ENCODE measurements at places on chromosomes 5 and 9.

- no peak for DNase-seq
Observed at GRCh38 chr5:142520885-142521284, 165.0 kb downstream of the FGF1 start.

DNA sequence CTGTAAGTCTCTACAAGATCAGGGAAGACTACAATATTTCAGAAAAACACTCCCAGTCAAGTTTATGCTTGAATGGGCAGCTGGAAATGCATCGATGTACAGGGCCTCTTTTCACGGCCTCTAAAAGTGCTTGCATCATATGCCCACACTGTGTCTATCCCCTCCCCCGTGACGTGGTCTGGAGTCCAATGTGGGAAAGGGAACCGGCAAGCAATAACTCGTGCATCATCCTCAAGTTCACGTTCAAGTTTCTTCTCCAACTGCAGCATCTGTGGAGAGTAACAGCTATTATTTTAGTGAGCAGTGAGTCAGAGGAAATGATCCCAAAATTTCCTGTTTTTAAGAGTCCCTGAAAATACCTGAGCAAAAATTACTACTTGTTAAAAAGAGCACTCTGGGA is 22.3 kb downstream of the ATPSCKMT start:
- DNase-seq, result no peak

DNA sequence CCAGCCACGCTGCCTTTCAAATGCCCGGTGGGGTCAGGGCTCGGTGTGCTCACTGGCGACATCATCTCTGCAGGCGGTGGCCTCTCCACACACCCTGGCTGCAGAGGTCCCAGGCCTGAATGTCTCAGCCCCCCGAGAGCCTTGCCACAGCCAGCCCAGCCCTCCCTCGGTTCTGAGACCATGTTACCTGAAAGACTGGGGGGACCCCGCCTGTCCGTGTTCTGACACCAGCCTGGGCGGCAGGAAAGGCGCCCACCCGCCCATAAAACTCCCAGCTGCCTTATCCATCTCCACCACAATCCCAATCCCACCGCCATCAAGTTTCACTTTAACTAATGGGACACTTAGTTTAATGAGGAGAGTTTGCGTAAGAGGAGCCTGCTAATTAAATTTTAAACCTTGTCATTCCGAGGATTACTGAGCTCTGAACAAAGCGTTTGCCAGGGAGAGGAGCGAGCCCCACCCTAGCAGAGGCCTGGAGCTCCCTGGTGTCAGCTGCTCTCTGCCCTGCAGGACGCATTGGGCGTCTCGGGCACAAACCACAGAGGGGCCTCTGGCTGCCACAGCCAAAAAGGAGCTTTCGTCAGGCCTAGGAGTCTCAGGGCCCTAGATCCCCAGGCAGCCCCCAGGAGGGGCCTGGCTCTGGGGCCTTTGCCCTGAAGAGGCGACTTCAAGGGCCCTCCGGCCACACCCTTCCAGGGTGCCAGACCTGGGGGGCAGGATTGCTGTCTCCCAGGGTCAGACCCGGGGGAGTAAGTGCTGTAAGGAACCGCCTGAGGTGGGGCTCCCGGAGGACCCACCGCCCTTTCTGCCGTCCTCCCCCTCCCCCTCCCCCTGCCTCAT is 15.3 kb downstream of the LHX3 start:
- DNase-seq, result peak; percentile 16

DNA sequence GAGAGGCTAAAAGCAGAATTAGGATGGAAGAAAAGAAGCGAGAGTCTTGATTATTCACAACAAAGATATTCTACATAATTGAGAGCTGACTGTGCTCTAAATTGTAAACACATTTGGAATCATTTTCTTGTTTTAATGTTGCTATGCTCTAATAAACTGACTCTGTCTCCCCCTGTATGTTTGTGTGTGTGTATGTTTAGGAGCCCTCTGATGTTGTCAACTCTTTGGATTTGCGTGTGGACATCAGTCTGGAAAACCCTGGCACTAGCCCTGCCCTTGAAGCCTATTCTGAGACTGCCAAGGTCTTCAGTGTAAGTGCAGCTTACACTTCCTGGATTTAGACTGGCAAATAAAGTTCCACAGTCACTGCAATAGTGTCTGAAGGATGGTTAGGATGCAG is 37.8 kb downstream of the MOCS2 start:
- DNase-seq, result no peak

DNA sequence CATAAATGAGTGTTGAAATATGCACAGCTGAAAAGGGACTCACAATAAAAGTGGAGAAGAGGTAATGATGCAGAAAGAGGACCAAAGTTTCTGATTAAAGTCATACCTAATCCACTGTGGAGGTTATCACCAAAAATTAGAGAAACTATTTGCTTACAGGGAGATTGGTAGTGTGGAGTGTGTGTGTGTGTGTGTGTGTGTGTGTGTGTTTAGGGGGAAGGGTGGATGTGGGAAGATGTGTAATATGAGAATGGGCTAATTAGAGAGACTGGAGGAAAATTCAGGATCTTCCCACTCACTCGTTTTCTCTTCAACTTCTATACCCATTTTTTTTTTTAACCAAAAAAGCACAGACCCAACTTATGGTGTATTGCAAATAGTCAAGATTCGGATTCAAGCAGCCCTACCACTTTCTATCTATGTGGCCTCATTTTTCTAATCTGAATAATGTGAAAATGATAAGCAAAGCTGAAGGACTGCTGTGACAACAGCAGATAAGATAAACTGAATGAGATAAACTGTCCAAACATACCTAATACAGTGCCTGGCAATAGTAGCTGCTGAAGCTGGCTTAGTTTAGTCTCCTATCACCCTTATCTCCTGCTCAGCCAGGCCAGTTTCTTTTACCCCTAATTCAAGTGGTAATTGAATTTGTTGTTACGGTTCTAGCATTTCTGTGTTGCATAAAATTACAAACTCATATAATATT is 501.1 kb downstream of the KDM4C start:
- DNase-seq, result no peak

GRCh38 chr9:36835271-36835996 is 198.6 kb downstream of the PAX5 start:
- DNase-seq, result no peak

DNA sequence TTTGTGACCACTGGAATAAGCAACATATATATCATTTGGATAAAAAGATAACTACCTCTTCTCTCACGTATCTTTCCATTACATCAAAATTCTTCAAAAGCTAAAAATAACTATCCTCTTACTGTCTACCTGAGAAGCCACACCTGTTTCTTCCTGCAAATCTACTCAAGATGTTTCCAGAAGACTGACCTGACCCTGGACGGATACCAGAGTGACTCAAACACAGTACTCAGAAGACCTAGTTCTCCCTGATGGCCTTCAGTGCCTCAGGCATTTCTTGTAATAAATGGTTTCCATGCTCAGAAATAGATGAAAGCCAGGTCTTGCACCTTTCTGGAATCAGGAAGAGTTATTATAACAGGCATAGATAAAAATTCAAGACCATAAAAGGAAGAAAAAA is 245.9 kb upstream of the PIK3R1 start:
- no peak for DNase-seq

GRCh38 chr5:7850395-7851239 is at the start of gene CFAP90:
Gene CFAP90 (minus strand): TSS chr5:7851133. CDS start chr5:7851021, 112 bp downstream.
- DNase-seq, result peak; percentile 67

DNA sequence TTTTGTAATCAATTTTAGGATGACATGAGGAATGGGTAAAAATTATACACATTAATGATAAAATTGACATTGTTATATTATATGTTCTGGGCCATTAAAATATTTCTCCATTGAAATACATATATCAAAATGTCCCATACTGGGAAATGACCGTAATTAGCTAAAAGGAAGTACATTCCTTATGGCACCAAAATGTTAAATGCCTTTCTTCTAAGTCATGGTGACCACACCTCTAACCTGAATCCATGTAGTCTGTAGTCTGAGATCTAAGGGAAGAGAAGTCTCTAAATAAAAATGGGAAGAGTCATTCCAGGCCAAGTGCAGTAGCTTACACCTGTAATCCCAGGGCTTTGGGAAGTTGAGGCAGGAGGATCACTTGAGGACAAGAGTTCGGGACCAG is 10.0 kb upstream of the GDA start:
- DNase-seq, result no peak

GRCh38 chr9:117368684-117369230 is 46.1 kb downstream of the ASTN2 start:
- DNase-seq, result no peak

DNA sequence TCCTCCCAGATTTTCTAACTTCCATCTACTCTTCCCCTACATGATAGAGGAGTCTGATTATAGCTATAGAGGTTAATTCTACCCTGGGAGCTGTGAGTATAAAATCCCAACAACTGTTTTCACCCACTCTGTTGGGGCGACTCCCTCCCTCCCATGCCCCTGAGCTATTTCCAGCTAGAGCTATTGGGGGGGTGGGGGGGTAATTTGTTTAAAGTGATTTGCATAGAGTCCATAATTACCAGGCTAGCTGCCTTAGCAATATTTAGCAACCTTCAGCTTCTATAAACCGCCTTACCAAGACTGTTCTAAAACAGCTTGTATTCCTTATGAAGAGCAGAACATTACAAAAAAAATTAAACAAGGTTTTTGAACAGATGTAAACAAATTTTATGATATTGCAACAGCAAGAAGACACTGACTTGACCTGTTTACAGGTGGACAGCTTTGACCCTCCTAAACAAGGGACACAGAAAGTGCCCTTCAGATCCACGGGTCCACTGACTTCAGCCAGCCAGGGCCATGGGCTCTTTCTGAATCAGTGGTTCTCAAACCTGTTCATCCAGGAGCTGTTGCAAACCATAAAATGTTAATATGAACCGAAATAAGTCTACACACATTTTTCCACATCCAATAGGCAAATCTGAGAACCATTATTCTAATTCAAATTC is 98.2 kb downstream of the OTULIN start:
- DNase-seq, result no peak

- DNase-seq, result no peak
Observed at GRCh38 chr5:73996151-73996755, 370.3 kb downstream of the ARHGEF28 start.

GRCh38 chr5:126837242-126837641 is 60.3 kb downstream of the LMNB1 start:
- DNase-seq, result no peak

- no peak for DNase-seq
Observed at GRCh38 chr5:72066705-72067107, 40.6 kb upstream of the MAP1B start.

DNA sequence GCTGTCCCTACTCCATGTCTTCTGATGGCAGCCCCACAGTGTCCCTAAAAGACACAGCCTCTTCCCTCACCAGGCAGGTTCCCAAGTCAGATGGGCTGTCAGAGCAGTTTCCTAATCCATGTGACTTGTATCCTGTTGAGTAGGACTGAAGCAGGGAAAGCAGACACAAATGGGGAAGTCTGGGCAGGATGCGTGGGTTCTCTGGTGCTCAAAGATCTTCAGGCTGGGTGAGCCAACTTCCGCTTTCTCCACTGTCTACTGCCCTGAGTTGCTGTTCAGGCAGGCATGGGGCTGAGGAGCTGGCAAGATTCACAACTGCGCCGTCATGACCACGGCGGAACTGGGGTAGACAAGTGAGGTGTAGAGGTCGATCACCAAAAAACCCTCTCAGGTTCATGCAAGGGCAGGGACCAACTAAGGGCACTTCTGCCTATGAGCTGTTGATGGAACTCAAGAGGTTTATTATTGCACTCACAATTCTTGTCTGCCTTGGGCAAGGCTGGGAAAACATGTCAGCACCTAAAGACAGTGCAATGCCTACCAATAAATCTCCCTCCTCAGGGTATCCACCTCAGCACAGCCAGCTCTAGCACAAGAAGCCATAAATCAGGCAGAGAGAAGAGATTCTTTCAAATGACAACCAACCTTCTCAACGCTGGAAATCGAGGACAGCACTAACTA is 83.4 kb downstream of the RAPGEF1 start:
- peak; percentile 91 for DNase-seq

DNA sequence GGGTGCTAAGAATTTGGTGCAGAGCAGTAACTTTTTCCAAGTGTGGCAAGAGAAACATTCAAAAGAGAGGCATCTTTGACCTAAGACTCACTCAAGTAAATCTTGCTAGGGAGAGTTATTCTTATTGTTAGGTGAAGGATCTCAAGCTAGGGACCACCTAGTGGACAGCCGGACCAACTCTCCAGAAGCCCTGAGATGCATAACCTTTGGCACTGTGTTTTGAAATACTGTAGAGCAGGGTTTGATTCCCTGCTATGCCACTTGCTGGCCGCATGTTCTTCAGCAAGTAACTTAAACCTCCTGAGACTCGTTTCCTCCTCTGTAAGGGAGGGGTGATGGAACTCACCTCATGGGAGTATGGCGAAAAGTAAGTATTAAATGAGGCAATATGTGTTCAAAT is 336.1 kb upstream of the ADAMTSL1 start:
- DNase-seq, result no peak

DNA sequence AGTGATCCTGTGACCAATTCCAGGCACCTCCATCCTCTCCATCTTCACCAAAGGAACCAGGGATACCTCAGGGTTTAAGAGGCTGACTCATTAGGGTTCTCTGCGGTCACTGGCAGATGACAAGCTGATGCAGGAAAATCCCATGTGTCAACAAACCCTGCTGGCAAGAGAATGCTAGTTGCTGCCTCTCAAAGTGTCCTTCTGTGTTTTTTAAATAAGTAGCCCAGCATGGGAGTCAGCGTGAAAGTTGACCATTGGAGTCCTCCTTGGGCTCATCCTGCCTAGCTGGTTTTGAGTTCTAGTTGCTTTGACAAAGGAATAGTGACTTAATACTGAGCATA is 200.2 kb downstream of the SLIT3 start:
- DNase-seq, result no peak

GRCh38 chr5:11261241-11261640 is 500.2 kb upstream of the DAP start:
- no peak for DNase-seq

GRCh38 chr5:1311439-1312055 is 16.7 kb upstream of the TERT start:
- DNase-seq, result no peak

GRCh38 chr5:83686251-83686650 is 34.4 kb downstream of the HAPLN1 start:
- DNase-seq, result no peak

DNA sequence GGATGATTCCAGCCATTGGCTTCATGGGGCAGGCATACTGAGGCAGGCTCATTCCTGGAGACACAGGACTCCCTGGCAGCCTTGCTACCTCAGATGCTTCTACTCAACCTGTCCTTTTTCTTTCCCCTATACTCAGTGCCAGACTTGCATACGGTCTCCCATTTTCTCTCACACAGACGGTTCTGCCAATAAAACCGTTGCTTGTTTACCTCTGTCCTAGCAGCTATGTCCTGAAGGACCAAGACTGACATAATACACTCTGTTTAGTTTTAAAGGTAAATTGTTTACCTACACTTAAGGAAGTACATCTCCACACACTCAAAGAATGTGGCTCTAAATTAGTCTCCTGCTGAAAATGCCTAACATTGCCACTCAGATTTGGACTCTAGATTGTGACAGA is 151.0 kb upstream of the RFX3 start:
- DNase-seq, result no peak

Data from Right ventricle myocardium inferior (tissue), 1 donor.